Cortex of kidney (tissue), 1 donor: ENCODE measurements at places on chromosomes 2 and 18.

DNA sequence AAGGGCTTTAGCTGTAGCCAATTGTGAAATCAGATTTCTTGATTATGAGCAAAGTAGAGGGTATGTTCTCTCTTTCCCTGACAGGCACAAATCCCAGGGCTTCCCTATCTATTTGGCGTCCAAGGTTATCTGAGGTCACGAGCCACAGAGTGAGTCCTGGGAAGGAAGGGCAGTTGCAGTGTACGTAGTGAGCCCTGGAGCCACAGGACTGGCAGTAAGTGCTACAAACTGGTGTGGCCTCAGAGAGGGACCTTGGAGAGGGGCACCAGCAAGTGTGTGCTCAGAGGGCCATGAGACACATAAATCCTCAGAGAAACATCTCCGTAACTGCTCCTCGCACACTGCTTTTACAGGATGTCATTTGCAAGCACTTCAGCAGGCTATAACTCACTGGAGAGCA, 115.5 kb upstream of the SH3BP4 start:
- no peak for DNase-seq

DNA sequence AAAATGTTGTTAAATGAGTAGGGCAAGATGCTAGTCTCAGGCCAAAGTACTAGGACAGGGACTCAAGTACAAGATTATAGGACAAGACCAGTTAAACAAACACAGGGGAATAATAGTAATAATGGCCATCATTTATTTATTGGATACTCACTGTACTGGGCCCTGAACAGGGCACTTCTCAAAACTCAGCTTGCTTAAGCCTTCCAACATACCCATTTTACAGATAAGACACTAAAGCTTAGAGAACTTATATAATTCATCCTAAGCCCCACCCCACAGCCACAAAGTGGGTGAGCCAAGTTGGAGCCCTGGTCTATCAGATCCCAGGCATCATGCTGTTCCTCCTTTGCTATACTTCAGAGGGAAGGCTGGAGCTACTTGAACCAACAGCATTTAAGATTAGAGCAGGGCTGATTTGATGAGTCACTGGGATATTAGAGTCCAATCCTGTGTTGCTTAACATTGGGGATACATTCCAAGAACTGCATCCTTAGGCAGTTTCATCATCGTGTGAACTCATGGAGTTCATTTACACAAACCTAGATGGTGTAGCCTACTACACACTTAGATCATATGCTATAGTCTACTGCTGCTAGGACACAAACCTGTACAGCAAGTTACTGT, 153.6 kb downstream of the MTCL1 start:
- no peak for DNase-seq

DNA sequence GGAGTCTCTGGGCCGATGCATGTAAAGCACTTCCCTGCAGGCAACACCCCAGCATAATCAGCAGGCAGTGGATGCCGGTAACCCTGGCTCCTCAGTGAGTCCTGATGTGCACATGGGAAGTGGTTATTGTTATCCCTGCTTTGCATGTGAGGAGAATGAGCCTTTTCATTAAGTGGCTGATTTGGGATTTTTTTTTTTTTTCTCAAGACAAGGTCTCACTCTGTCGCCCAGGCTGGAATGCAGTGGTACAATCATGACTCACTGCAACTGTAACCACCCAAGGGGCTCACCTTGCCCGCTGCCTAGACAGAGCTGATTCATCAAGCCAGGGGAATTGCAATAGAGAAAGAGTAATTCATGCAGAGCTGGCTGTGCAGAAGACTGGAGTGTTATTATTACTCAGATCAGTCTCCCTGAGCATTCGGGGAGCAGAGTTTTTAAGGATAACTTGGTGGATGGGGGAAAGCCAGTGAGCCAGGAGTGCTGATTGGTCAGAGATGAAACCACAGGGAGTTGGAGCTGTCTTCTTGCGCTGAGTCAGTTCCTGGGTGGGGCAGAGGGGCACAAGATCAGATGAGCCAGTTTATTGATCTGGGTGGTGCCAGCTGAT, 95.4 kb downstream of the SOCS6 start:
- no peak for DNase-seq

- DNase-seq: no peak
Observed at GRCh38 chr18:22385718-22386117, 32.0 kb downstream of the CTAGE1 start.

DNA sequence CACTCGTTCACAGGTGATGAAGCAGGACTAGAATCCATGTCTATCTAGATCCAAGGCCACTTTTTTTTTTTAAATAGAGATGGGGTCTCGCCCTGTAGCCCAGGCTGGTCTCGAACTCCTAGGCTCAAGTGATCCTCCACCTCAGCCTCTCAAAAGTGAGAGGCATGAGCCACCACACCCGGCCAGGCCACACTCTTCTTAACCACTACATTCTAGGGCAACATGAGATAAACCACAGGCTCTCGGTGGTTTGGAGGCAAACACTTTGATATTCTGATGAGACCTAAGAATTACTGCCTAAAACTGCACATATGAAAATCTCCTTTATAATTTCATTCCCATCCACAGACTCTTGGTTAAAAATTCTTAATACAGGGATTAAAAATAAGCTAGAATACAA, 51.8 kb downstream of the USP34 start:
- DNase-seq: no peak

- DNase-seq: no peak
Observed at GRCh38 chr2:172082105-172082943, 3.0 kb upstream of the DLX1 start.

DNA sequence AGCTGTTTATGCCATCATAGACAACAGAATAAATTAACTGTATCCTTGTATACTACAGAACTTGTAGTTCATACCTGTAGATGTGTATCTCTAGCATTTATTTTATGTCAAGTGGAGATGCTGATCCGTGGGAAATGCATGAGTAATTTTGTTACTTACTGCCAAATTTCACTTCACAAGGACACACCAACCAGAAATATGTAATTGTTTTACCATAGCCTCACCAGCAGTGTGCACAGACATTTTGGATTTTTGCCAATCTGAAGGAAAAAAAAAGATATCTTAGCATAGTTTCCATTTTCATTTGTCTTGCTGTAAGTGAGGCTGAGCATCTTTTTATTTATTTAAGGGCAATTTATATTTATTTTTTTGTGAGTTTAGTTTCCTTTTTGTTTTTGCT, 265.1 kb upstream of the OSR1 start:
- no peak for DNase-seq

- no peak for DNase-seq
Observed at GRCh38 chr2:226892729-226893128, 56.9 kb downstream of the RHBDD1 start.
